ENCODE measurements at places on chromosomes 3 and 15.

DNA sequence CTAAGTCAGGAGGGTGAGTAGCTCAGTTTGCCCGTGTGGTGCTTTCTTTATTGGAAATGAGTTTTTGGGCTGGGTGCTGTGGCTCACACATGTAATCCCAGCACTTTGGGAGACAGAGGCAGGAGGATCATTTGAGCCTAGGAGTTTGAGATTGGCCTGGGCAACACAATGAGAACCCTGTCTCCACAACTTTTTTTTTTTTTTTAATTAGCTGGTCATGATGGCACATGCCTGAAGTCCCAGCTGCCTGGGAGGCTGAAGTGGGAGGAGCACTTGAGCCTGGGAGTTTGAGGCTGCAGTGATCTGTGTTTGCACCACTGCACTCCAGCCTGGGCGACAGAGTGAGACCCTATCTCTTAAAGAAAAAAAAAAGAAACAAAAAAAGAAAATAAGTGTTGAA lies 174.9 kb downstream of the NSMCE3 start:
- DNase-seq: no peak

DNA sequence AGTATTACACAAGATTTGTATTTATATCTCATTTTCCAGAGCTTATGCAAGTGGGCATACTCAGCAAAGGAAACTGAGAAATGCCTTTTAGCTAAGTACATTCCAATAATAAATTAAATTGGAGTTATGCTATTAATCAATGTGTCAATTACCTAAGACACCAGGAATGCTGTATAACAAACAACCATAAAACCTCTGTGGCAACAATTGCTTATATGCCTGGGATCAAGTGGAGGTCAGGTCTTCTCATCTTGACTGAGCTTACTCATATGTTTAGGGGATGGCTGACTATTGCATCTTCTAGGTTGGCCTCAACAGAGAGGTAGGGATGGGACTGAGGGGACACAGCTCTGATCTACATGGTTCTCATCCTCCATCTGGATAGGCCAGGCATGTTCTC lies 30.7 kb downstream of the CD200R1L start:
- DNase-seq: no peak

GRCh38 chr15:74222240-74223119 lies 13.6 kb upstream of the CCDC33 start:
- no peak for DNase-seq

- DNase-seq: no peak
Measured at GRCh38 chr3:40249168-40249567, 60.3 kb upstream of the EIF1B start.

DNA sequence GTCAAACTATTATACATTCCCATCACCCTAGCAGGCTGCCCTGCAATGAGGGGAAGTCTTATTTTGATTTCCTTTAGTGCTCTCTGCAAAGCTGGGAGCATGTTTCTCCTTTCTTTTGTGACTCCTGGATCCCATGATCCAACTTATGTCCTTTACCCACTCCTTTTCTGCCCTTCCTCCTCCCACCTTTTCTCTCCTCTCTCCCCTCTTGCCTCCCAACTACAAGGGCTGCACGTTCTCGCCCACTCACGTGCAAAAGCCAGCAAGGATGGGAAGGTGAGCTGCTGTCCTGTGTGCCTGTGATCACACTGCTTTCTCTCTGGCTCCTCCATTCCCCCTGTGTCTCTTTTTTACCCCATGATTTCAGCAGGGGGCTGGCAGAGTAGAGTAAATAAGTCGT lies 6.1 kb downstream of the VIPR1 start:
- DNase-seq: no peak

DNA sequence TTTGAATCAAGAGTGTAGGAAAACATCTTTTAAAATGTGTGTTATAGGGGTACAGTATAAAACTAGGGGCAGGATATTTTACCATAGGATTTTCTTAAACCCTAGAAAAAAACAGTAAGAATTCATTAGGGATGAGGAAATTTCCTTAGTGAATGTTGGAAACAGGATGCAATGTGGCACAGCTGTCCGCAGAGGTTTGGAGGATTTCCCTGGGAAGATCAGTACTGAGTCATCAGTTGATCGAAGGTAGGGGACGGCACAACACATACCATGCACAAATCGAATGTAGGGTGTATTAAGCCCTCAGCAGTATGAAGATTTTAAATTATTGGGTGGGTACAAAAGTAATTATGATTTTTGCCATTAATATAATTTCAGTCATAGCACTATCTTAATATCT lies 49.9 kb downstream of the FNDC3B start:
- DNase-seq: no peak

DNA sequence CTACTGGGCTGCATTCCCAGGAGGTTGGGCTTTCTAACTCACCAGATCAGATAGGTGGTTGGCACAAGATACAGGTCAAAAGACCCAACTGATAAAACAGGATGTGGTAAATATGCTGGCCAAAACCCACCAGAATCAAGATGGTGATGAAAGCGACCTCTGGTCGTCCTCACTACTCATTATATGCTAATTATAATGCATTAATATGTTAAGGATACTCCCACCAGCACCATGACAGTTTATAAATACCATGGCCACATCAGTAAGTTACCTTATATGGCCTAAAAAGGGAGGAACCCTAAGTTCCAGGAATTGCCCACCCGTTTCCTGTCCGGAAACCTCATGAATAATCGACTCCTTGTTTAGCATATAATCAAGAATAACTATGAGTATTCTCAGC lies 31.6 kb downstream of the CFAP44 start:
- DNase-seq: no peak

DNA sequence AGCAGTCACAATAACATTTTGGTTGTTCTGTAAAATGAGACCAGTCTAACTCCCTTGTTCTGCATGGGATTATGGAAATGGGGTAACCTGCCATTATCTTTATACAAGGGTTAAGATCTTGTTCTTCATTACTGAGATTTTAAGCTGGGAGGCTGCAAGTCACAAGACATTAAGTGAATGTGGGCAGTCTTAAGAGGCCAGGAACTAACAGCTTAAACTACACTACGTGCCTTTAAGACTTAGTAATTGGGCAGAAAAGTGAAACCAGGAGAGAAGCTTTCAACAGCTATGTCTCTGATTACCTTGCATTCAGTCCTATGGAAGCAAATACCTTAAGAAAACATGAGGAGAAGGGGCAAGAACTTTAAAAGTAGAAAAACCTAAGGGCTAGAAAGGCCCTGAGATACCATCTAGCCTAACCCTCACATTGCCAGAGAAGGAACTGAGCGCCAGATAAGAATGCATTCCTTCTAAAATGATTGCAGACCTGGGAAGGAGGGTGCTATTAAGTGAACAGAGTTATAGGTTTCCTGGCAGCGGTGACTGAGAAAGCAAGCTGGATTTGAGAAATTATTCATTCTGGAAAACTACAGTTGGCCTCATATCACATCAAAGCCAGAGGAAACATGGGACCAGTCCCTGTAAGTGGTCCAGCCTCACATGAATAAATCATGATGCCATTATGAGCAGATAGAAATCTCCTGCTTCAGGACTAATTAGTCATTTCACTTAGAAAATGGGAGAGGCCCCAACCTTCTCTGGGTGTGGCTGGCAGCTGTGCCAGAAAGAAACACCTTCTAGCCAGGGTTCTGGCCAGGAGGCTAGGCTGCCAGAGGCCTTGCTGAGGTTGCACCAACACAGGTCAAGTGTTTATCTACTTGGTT lies 32.9 kb downstream of the DAPK2 start:
- DNase-seq: no peak

- DNase-seq: no peak
Measured at GRCh38 chr3:123883701-123884202, 380 bp downstream of the MYLK start.
